ENCODE measurements at places on chromosomes 12 and 14.

- no peak for DNase-seq
Observed at GRCh38 chr12:16719713-16720416, 113.9 kb upstream of the LMO3 start.

- DNase-seq: no peak
Observed at GRCh38 chr14:22837114-22837749, 847 bp downstream of the MMP14 start.

- no peak for DNase-seq
Observed at GRCh38 chr12:64740646-64741045, 18.6 kb downstream of the GNS start.

DNA sequence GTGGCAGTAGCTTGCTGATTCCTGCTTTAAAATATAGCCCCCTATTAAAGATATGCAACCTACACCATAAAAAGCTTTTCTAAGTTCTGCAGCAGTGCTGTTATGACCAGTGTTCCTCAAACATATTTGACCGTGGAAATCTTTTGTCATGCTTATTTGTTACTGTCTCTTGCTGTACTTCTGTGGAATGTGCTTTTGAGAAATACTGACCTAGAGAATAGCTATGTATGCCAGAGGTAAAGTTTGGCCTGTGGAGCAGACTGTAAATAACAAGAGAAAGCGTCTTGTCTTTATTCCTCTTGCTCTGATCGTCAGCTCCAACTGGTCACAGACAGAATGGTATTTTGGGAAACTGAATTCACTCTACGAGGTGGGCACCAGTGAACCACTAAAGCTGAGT, 239.0 kb downstream of the FBXL14 start:
- DNase-seq: no peak

DNA sequence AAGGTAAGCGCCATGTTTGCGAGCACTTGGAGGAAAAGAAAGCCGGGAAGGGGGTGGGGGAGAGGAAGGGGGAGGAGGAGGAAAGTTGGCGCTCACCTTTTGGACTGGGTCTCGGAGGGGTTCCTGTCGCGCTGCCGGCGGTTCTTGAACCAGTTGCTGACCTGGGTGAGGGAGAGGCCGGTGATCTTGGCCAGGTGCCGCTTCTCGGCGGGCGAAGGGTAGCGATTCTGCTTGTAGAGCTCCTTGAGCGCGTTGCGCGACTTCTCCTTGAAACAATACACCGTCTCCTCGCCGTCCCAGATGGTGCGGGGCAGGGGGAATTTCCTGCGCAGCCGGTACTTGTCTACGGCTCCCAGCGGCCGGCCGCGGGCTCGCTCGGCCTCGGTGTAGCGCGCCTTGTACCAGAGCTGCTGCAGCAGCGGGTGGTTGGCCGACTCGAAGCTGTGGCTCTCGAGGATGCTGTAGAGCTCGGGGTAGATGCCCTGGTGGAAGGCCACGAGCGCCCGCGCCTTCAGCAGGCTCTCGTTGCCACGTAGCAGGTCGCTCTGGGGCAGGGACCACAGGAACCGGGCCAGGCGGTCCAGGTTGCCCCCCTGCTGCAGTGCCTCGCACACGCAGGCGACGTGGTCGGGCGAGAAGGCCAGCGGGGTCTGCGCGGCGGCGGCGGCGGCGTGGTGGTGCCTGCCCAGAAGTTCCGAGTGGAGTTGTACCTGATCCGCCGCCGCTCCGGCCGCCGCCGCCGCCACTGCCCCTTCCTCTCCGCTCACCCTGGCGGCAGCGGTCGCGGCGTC, 840 bp downstream of the SIX4 start:
- DNase-seq: no peak

GRCh38 chr12:53652366-53652765, 23.5 kb downstream of the ATP5MC2 start:
- no peak for DNase-seq

- no peak for DNase-seq
Observed at GRCh38 chr12:117002051-117002817, 91.5 kb downstream of the FBXW8 start.

DNA sequence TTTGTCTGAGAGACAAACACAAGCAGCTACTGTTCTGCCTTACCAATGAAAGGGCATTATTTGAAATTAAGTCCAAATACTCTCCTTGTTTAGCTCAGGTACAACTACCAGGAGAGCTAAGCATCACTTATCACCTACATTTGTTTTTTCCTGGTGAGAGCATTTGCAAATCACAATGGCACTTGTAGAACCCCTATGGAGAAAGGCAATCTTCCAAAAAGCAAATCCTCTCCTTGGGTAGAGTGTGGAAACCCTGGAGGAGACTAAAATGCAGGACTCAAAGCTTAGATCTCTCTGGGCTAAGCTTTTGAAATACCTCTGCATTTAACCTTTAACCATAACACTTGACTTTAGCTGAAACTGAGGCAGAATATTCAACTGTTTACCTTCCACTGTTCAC, 20.8 kb downstream of the GTSF1 start:
- DNase-seq: no peak

- no peak for DNase-seq
Observed at GRCh38 chr12:105420046-105420445, 89.6 kb downstream of the C12orf75 start.

GRCh38 chr12:113043240-113043639, 13.3 kb upstream of the DTX1 start:
- DNase-seq: no peak

DNA sequence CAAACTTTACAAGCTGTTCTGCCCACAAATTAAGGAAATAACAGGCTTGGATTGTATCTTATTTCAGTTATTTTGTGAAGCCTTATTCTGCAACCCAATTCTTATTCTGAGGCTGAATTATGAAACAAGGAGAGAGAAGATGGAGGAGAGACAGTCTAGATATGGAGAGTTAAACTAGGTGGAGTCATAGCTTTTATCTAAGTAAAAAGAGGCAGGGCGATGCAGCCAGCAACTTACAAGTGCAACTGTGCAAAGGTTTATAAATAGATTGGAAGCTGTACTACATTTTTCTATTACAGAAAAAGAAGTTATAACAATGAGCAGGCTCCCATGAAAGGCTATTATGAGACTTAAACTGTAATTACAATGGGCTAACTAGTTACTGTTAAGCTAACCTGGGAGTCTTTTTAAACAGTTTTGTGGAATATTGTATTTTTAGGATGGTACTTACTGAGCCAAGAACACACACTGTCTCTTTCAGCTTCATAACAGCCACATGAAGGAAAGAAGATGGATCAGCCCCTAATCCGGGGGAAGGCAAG, 22.4 kb downstream of the NID2 start:
- no peak for DNase-seq

GRCh38 chr12:101608301-101609133, 13.7 kb downstream of the MYBPC1 start:
- DNase-seq: no peak

GRCh38 chr12:24011927-24012507, 62.5 kb upstream of the SOX5 start:
- DNase-seq: no peak

DNA sequence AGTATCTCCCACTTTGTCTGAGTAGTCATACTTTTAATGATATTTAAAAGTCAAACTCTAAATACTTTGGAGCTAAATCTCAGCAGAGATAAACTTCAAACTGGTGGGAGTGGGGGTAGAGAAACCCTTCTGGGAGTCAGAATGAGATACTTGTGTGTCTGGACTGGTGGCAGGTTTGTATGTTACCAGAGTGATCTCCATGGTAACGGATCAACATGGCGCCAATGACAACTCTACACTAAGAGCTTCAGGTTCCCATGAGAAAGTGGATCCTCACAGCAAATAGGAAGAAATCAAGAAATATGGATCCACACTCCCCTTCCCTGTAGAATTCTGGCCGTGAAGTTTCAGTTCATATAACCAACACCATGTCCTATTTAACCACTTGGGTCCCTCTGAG, 121.9 kb downstream of the ETV6 start:
- DNase-seq: no peak

GRCh38 chr12:44835641-44836379, 40.3 kb downstream of the NELL2 start:
- DNase-seq: no peak

GRCh38 chr12:54736549-54736948, 88.4 kb upstream of the DCD start:
- no peak for DNase-seq

- no peak for DNase-seq
Observed at GRCh38 chr12:66945189-66945817, 266.4 kb upstream of the GRIP1 start.
